ENCODE measurements at places on chromosomes 6 and 20.
A peak's percentile ranks its signal among the peaks of the same experiment; 100 is the strongest.

DNA sequence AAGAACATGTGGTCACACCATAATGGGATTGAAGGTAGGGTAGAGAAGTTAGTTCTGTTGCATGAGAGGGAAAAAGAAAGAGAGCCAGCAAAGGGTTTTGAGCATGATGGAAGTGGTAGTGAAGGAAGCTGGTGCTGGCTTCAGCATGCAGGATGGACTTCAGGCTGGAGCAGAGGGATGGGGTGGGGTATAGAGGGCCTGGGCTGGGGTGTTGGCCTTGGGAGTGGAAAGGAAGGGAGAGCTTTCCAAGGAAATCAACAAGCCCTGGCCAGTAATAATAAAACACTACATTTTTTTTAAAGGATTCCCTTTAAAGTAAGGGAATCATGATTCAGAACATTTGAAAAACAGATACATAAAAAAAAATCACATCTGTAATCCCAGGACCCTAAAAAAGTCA is 61.2 kb downstream of the LAMA4 start:
- no peak for DNase-seq

DNA sequence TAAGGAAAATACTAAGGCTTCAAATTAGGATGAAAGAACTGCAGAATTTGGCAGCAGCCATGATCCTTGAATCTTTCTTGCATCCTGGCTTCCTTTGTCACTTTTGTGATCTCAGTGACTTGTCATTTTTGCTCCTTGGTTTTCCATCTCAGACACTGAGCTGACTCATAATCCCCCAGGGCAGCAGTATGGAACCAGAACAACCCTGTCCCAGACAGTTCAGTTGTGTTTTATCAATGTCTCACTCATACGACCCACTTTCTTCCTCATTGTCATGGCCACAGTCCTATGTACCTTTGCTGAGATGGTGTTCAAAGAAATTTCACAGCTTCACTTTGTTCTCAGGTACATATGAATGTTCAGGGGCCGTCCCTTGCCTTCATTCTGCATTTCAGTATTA is 488.5 kb upstream of the BTBD3 start:
- DNase-seq: no peak

DNA sequence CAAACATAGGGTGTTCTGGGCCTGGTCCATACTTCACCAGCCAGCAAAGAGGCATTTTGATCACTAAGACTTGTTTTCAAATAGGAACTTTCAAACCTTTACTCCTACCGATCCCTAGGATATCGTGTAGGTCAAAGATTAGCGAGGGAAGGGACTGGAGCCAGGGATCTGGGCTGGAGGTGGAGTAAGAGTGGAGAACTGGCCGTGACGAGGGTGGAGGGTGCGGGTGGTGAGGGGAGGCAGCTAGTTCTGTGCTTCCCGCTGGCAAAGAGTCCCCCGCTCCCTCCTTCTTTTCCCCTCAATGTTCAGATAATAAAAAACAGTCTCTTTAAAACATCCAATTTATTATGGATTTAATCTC is 189.2 kb downstream of the FOXC1 start:
- no peak for DNase-seq

GRCh38 chr6:116932496-116932895 is 55.5 kb downstream of the RFX6 start:
- DNase-seq: no peak

- DNase-seq: no peak
These were observed 113.3 kb upstream of the SLC2A12 start for GRCh38 chr6:134165561-134166201.

- DNase-seq: no peak
These were observed 22.2 kb upstream of the FOXC1 start for GRCh38 chr6:1587546-1587945.

DNA sequence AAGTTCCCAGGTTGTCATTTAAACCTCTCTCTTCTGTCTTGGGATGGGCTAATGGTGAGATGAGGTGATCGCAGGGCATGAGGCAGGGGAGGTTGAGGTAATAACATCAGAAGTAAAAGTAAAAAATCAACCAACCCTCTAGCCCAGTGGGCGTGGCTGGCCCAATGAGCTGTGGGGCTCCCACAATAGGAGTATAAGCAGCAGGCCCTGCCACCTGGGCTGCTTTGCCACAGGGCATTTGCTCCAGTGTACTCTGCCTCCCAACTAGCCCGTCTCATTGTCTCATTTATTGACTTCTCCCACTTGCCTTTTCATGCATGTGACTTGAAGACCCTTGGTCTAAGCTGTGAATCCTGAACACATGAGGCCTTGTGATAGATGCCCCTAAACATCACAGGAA is 62.8 kb downstream of the PHACTR3 start:
- no peak for DNase-seq

DNA sequence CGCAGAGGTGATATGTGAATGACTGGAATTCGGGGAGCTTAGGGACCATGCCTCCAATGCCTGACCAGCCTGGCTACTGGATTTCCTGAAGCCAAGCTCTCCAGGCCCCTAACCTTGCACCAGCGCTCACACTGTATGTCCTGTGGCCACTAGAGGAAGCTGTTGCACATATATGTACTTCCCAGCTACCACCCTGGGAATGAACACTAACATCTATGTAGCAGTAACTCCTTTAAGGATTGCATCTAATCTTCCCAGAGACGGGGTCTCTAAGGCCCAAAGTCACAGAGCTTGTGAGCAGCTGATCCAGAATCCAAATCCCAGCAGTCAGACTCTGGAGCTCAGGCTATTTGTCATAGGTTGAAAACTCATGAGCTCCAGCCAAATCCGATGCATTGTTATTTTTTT is 20.4 kb upstream of the BPIFB1 start:
- peak; percentile 50 for DNase-seq

DNA sequence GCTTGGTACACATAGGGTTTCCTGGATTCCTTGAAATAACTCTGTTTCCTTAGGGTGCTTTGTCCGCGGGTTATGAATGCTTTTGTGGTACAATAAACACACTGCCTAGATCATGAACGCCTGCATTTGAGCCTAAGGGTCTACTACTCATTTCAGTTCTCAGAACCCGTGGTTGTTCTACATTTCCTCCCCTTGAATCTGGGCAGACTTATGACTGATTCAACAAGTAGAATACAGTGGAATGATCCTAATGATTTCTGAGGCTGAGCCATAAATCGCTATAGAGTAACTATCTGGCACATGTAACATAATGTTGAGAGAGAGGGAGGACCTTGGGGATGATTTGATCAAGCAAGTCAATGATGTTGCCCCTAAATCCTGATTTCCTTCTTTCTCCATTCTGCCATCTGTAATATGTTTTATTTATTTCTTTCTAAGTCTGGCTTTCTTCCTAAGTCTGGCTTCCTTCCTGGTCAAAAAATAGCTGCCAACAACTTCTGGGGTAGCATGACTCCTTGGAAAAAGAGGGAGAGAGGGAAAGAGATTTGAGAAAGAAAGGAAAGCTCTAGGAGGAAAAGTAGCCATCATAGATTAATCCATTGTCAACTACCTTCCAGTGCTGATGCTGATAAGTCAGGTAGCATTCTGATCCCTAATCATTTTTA is 23.0 kb downstream of the ABRACL start:
- no peak for DNase-seq

- no peak for DNase-seq
These were observed 36.3 kb downstream of the RNF144B start for GRCh38 chr6:18423426-18423825.

GRCh38 chr6:165662041-165662748 is 846 bp downstream of the PDE10A start:
- DNase-seq: no peak

DNA sequence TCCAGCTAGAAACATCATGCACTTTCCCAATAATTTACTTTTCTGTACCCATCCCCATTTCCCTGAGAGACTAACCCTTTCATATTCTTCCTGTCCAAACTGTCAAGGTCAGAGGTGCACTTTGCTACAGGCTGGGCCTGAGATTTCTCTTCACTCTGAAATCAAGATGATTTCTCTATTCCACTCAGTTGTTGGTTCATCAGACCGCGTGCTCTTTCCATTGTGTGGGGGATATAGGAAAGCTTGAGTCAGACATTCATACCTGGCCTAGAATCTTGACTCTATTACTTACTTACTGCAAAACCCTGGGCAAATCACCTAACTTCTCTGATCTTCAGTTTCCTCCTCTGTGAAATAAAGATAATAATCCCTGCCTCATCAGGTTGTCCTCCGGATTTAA is 4.7 kb upstream of the ZDHHC14 start:
- no peak for DNase-seq

DNA sequence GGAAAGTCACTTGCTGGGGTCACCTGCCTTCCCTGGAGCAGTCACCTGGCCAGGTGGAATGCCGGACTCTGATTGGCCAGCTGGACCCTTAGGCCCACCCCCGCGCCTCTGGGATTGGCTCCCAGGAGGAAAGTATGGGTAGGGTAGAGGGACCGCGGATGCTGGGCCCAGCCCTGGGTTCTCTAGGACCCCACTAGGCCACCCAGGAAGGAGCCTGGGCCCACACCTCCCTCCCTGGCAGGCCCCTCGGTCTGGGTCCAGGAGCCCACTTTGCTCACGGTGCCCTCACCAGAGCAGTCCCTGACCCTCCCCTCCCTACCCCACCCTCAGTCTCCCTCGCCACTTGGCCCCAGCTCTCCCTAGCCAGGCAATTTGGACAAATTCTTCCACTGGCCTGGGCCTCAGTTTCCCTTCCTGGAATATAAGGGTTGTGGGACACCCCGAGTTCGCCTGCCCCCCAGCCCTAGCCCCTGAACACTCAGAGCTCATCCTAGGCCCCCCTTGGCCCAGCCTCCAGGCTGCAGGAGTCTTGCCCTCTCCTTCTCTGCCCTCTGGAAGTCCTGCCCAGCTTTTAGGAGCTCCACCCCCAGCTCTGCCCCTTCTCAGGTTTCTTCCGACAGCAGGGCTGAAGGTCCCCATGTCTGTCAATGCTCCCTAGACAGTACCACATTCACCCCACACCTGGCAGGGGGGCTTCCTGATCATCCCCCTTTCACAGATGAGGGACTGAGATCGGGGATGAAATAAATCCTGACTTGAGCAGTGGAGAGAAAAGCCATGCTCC is 299.6 kb downstream of the TAF4 start:
- DNase-seq: no peak

GRCh38 chr20:42406826-42407225 is 782.9 kb downstream of the PTPRT start:
- no peak for DNase-seq

- no peak for DNase-seq
These were observed 154.9 kb upstream of the FERMT1 start for GRCh38 chr20:6277661-6278240.

DNA sequence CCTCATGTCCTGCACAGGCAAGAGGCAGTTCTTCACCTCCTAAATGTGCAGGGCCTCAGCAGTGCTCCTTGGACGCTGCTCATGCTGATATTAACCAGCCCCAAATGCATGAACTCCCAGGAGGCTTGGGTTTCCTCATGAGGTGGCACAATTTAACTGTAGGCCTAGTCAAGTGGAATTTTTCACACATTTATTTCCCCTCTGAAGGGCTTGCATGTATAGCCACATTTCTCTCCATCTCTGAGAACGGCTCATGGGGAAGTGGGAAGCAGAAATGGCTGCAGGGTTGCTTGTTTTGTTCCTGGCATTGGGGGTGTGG is 72.8 kb upstream of the PAX1 start:
- no peak for DNase-seq
